ENCODE measurements at places on chromosomes 2 and 18.
A peak's percentile ranks its signal among the peaks of the same experiment; 100 is the strongest.

GRCh38 chr2:128486640-128487375 lies 168.1 kb upstream of the HS6ST1 start:
- no peak for DNase-seq

GRCh38 chr18:56003009-56003719 lies 415.2 kb upstream of the TCF4 start:
- DNase-seq, result no peak

DNA sequence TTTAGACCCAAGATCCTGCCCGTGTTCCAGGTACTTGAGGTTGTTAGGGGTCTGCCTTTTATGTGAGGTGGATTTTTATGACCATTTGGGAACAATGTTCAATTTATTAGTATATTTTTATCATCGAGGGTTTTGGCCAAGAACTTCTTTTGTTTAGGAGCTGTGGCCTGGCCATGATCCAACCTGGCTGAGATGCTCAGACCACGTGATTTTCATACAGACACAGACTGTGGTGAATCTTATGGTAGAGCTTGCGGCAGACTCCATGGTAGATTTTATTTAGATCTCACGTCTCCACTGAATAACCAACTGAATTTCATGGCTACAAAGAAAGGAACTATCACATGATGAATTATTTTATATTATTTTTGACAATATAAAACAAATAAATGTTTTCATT lies 405.5 kb upstream of the VWC2L start:
- peak; percentile 54 for DNase-seq

DNA sequence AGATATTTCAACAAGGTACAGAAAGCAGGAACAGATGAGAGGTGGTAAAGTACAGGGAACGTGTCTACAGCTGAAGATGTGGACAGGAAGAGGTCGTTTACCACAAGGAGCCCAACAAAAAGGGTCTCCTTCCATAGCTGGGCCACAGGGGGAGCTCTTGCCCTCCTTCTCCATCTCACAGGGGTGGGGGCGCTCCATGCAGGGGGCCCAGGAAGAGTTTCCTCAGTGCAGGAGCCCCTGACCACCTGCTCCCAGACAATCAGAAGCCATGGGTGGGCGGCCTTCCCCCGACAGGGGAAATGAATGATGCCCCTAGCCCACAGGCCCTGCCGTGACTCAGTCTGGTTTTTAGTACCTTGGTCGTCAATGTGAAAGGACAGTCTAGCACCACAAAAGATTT lies 163.6 kb upstream of the ZNF516 start:
- no peak for DNase-seq

DNA sequence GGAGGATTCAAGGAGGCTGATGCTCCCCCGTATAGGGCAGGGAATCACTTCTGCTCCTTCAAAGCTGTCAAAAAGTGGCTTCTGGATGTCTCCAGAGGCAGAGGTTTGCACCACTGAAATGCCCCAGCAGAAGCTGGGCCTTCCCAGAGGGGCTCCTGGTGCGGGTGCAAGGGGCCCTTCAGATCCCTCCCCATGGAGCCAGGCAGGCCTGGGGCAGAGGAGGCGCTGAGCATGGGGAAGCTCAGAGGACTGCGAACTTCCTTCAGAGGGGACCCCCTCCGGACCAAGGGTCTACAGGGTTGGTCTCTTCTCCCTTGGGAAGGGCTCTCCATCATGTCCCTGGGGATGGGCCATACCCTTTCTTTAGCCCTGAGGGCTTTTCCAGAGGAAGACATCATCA lies 341.2 kb downstream of the DYSF start:
- no peak for DNase-seq

DNA sequence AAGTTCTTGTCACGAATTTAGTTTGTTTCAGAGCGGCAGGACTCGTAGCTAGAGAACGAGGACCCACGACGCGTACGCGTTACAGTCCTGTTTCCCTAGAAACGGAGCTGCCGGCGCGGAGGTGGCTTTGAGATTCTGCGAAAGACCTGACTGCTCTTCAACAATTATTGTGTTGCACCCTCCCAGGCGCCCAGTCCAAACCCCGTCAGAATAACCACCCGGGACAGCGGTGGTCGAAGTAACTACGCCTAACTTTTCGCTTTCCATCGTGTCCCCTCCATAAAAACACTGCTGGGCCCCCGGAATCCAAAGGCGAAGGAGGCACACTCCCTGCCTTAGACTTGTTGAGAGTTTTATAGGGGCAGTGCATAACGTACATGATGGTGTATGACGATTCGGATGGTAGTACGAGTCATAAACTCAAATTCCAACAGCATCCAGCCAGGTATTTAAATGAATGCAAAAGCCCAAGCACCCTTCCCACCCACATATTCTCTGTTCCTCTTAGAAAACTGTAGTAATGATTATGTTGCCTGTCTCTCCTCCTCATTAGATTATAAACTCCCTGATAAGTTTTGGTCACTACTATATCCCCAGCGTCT lies 651 bp upstream of the STAM2 start:
- peak; percentile 35 for DNase-seq

- DNase-seq, result no peak
Observed at GRCh38 chr2:121709776-121710469, 26.8 kb downstream of the NIFK start.

DNA sequence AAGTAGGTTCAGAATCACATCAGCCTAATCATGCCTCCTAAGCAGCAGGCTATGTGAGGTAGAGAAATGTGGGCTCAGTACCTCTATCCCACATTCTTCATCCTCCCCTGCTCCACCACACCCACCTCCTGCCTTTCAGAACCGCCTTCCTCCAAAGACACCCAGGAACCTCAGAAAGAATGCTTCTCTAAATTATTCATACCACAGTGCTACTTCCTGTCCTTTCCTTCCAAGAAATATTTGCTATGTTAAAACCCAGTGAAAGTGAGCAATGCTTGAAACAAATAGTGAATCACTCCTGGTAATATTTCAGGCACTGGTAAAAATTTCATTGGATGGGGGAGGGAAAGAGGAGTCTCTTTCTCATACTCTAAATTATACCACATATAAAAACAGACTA lies 24.0 kb upstream of the CREB1 start:
- DNase-seq, result peak; percentile 79

DNA sequence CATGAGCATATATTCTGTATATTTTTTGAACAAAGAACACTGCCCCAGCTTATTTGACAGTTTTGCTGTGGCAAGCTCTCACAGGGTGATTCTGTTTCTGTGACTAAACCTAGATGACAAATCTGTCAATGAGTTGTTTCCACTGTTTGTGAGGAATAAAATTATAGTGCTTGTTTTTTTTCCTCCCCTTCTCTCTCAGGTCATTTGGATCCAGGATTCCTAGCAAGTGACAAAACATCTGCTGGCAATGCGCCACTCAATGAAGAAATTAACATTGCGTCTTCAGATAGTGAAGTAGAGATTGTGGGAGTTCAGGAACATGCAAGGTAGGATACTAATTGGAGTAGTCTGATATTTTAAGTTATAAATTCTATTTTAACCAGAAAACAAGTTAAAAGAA lies 149.3 kb downstream of the HAUS1 start:
- no peak for DNase-seq

- no peak for DNase-seq
Observed at GRCh38 chr18:75035928-75036327, 173.0 kb downstream of the PTGR3 start.

DNA sequence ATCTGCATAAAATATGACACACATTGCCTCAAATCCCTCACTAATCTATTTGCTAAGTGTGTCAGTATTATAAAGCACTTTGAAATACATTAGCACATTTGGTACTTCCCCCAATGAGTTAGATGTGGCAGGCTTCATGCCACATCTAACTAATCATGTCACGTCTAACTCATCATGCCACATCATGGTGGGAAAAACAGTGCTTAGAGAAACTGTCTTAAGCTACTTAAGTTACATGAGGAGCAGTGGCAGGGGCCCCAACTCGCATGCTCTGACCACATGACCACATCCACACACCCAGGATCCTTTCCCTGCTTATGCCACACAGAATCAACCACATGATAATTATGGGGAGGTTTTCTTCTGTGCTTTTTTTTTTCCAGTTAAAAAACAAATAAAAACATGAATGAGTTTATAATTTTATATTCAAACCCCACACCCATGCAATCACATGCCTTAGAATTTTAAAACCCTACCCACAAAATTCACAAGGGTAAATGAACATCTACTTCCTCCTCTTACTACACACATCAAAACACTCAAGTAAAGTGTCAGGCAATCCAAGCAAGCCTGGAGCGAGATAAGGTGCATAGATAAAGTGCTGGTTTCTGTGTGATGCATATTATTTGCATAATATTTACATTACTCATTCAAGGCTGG lies 1.6 kb downstream of the ABCA12 start:
- peak; percentile 58 for DNase-seq

GRCh38 chr18:79515331-79515730 lies 119.6 kb downstream of the NFATC1 start:
- no peak for DNase-seq

All from RPMI7951 (cell line).